HL-60 (cell line): ENCODE measurements at places on chromosomes 16 and 17.

DNA sequence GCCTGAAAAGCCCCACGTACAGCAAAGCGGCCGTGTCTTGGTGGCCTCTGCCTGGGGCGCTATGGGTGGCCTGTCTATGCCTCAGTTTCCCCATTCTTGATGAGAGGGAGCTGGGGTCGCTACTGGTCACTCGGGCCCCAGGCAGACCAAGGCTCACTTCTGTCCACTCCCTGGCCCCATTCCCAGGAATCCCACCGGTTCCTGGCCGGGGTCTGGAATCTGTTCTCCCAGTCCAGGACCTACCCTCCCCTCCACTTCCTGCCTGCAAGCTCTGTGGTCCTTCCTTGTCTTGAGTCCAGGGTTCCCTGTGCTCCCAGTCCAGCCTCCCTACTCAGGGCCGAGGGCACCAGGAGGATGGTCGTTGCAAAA lies 24.5 kb downstream of the METRNL start:
- DNase-seq, result no peak

GRCh38 chr16:1917665-1918350 lies 407 bp downstream of the HS3ST6 start:
- DNase-seq, result no peak

DNA sequence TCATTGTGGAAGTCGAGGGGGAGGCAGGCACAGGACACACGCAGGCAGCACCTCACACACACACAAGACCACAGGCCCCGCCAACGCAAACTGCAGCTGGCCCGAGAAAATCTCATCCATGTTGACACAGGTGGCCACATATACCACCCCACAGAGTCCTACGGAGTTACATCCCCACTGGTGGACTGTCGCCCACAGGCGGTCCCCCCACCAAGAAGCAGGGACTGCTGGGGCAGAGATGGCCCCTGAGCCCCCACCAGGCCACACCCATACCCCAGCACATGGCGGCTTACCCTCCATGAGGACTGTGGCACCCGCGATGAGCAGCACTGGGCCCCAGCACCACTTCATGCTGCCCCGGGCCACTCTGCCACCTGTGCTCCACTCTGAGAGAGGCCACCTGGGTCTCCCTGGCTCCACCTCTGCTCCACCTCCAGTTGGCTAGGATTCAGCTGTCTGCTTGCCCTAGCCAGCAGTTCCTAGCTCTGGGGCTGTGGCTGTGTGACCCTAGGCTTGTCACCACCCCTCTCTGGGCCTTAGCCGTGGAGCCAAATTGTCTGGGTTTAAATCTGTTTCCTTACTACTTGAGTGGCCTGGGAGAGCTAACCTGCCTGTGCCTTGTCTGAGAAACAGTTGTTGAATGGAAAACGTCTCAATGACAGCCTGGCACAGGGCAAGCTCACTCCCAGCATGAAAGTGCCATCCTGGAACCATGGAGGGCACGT lies at the start of gene PRSS53:
PRSS53 (minus strand) TSS at position 485 of the 725 bp plus-strand sequence; CDS start at position 351, 134 bp downstream.
- no peak for DNase-seq

DNA sequence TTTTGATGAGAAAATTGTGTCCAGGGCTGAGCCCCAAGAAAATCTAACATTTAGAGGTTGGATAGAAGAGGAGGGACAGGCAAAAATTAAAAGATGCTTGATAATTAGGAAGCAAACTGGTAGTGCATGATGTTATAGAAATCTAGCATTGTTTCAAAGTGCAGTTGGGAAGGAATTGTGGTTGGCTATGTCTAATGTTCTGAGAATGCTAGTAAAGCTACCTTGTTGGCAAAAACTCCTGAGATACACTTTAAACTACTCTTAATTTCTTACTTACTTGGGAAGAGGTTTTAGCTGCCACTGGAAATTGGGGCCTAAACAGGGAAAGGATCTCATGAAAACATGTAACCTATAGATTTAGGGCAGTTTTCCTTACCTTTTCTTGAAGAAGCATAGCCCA lies 48.3 kb downstream of the MAP2K4 start:
- DNase-seq, result no peak

GRCh38 chr17:9239246-9239792 lies 218.0 kb downstream of the NTN1 start:
- DNase-seq, result no peak

DNA sequence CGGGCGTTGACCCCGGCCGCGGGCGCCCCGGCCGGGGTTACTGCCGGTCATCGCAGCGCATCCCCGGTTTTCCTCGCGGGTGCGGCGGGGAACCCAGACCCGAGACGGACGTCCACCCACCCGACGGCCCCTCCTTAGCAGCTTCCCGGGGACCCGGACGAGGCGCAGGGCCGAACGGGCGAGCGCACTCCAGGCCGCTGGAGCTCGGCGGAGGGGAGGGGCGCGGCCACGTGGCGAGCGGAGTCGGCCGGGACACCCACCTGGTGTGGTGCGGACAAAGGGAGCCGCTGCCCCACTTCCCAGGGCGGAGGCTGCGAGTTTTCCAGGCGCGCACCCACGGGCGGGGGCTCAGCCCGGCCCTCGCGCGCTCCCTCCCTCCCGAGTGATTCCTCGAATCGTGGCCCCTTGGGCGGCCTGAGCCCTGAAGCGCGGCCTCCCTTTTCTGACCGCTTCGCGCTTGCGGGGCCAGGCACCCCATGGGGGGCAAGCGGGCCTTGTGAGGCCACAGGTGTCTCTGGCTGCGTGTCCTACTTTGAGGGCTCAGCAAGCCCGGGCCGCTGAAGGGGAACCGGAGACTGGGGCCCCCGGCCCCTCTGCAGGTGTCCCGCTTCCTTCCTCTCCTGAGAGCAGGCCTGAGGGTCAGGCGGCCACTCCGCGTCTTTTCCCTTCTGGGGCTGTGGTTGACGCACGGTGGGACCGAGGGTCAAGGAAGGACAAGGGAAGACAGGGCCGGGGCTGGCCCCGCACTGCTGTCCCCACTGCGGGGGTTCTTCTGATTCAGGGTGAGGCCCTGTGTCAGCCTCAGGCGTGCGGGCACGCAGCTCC lies 1.1 kb upstream of the FASN start:
- DNase-seq, result peak; percentile 71

GRCh38 chr17:27895940-27896535 lies 2.9 kb upstream of the LYRM9 start:
- no peak for DNase-seq

DNA sequence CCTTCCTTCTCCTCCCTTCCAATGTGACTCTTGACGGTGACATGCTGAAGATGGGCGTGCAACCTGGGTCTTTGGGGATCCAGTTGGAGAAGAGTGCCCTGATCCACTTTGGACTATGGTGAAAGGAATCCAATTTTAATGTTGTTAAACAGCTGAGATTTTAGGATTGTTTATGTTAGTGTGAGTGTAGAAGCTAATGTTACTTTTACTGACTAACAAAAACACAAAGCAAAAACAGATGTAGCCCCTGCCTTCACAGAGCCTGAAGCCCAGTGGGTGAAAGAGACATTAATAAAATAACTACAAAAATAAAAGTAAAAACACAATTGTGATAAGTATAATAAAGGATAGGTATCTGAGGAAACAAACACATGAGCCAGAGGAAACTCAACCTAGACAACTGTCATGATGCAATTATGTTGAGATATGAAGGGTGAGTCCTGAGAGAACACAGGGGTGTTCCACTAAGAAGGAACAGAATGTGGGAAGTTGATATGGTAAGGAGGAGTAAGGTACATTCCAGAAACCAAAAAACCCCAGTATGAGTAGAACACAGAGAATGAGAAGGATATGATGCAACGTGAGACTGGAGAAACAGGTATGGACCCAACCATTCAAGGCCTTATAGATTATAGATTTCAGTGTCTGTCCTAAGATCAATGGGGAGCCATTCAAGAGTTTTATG lies 115.1 kb upstream of the PMFBP1 start:
- no peak for DNase-seq

DNA sequence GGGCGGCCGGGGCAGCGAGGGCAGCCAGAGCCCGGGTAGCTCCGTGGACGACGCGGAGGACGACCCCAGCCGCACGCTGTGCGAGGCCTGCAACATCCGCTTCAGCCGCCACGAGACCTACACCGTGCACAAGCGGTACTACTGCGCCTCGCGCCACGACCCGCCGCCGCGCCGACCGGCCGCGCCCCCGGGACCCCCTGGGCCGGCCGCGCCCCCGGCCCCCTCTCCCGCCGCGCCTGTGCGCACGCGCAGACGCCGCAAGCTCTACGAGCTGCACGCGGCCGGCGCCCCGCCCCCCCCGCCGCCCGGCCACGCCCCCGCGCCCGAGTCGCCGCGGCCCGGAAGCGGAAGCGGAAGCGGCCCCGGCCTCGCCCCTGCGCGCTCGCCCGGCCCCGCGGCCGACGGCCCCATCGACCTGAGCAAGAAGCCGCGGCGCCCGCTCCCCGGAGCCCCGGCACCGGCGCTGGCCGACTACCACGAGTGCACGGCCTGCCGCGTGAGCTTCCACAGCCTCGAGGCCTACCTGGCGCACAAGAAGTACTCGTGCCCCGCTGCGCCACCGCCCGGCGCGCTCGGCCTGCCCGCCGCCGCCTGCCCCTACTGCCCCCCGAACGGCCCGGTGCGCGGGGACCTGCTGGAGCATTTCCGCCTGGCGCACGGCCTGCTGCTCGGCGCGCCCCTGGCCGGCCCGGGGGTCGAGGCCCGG lies 36.1 kb upstream of the ZC3H18 start:
- no peak for DNase-seq

DNA sequence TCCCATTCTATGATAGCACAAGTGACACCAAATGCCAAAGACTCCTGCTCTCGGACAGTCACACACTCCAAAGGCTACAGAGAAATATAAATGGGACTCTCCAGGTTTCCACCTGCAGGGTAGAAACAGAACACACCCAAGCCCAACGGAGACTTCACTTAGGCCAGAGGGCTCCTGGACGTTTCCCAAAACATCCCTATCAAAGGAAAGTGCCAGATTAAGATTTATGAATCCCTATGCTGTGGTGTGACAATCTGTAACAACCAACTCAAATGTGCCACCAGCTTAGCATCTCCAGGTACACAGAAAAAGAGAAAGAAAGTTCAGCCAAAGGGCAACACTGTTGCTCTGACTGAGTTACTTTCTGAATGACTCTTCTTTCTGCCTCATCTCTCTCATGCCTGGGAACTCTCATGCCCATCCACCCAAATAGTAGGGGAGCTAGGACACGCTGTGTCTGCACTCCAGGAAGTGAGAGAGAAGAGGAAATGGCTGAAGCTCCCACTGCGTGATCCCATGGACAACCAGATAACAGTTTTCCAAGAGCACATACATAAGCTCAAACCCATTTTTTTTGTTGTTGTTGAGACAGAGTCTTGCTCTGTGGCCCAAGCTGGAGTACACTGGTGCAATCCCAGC lies 49.7 kb downstream of the SMG6 start:
- no peak for DNase-seq

DNA sequence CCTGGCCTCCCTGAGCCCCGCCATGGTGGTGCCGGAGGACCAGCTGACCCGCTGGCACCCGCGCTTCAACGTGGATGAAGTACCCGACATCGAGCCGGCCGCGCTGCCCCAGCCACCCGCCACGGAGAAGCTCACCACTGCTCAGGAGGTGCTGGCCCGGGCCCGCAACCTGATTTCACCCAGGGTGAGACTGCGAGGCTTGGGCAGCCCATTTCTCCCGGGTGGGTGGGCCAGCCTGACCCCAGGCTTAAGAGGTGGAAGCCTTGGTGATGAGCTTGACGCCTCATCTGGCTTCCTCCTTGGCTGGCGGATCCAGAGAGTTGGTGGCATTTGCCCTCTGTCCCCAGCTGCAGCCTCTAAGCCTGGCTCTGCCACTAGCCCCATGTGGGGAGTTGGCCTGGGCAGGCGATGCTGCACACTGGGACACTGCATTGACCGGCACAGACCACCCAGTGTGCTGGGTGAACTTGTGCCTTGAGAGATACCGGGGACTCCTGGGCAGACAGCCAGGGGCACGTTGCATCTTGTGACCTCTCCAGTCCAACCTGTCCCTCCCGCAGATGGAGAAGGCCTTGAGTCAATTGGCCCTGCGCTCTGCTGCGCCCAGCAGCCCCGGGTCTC lies 3.0 kb downstream of the CDT1 start:
- DNase-seq, result no peak

DNA sequence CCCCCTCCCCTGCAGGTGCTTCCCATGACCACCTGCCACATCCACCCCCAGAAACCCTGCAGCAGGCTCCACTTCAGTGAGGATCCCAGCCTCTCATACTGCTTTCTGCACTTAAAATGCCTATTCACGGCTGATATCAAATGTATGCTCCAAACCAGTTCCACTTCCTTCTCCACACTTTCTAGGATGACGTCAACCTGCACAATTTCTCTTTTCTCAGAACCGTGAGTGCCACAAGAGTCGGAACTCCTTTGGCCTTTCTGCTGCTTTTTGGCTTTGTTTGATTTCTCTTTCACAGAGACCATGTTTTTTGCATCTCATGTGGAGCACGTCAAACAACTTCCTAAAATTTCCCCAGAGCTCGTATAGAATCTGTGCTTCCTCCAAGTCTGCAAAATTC lies 378.8 kb upstream of the TNRC6C start:
- no peak for DNase-seq

GRCh38 chr16:16150117-16150877 lies 73.0 kb downstream of the ABCC6 start:
- no peak for DNase-seq

- DNase-seq, result no peak
Measured at GRCh38 chr16:15963307-15963910, 14.0 kb downstream of the ABCC1 start.

DNA sequence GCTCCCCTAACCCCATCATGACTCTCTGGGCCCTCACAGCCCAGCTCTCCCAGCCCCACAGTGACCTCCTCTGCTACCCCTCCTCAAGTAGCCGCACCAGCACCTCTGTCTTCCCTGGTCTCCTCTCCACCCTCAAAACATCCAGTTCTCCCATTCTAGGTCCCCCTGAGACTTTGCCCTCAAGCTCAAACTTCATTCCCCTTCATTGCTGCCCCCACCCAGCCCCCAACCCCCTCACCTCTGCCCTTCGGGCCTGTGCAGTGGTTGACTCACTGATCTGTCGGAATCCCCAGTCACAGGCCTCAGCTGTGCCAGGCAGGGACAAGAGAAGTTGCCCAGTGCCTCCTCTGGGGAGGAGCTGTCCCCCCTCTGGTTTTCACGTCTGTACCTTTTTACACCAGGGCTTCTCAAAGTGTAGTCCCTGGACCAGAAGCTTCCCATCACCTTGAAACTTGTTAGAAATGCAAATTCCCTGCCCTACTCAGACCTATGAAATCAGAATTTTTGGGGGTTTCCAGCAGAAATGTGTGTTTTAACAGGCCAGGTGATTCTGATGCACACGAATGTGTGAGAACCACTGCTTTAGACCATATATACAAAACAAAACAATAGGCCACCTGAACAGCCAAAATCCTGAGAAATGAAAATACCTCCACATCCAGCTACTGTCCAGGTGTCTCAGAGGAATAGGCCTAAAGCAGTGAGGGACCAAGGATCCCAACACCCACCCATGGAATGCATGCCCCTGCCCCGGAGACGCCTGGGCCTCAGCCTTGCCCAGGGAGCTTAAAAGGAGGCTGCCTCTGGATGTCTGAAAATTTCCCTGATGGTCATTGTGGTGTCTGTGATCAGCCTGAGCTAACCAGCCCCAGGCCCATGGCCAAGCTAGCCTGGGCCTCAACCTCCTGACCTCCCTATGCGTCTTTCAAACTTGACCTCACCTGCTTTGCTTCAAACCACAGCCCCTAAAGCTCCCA lies 853 bp upstream of the DOK4 start:
- DNase-seq, result no peak

GRCh38 chr17:9331279-9332131 lies 244.1 kb downstream of the STX8 start:
- no peak for DNase-seq

- DNase-seq, result no peak
Measured at GRCh38 chr17:79433379-79433778, 177.5 kb downstream of the RBFOX3 start.
